Activated CD4-positive, alpha-beta T cell treated with anti-CD3 and anti-CD28 coated beads for 36 hours (primary cell): ENCODE measurements at places on chromosomes 7 and 10.

DNA sequence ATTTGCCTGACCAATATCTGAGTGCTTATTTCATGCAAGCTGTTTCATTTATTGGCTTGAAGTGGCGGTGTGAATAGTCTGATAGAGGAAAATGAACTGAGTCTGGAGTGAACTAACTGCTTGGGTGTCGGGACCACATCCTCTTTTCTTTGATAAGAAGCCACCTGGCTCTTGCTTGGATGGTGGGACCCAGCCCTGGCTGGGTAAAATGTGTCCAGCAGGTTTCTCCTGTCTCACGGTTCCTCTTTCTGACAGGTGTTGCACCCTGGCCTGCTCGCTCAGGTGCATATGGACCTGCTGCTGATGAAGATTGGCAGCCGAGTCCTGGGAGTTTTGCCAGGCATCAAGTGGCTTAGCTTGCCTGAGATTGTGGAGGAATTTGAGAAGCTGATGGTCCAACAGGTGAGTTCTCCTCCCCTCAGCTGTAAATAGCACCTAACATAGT lies 1.6 kb downstream of the ADCK2 start:
- H3K36me3 ChIP-seq = peaks cover 32% of the 10 kb centered on the region
- no peaks in the 10 kb centered on the region for H3K27me3 ChIP-seq
- peak overlapping the region; percentile 14 for H3K27ac ChIP-seq
- peak overlapping the region; percentile 85 for H3K4me3 ChIP-seq
- peaks cover 35% of the 10 kb centered on the region for H3K4me1 ChIP-seq

- no peaks in the 10 kb centered on the region for H3K36me3 ChIP-seq
- no peaks in the 10 kb centered on the region for H3K4me1 ChIP-seq
- H3K27ac ChIP-seq = no peak overlapping the region
- H3K4me3 ChIP-seq = no peak overlapping the region
Observed at GRCh38 chr7:88490874-88491273, 184.2 kb upstream of the STEAP4 start.

- H3K27me3 ChIP-seq = no peaks in the 10 kb centered on the region
- H3K27ac ChIP-seq = no peak overlapping the region
- no peak overlapping the region for H3K4me3 ChIP-seq
Observed at GRCh38 chr7:2507917-2508306, 11.7 kb upstream of the LFNG start.

GRCh38 chr10:103766751-103767505 lies 88.4 kb downstream of the SH3PXD2A start:
- H3K27me3 ChIP-seq = no peaks in the 10 kb centered on the region
- H3K36me3 ChIP-seq = no peaks in the 10 kb centered on the region
- H3K4me3 ChIP-seq = no peak overlapping the region
- DNase-seq = no peak
- H3K4me1 ChIP-seq = peaks cover 66% of the 10 kb centered on the region
- no peak overlapping the region for H3K27ac ChIP-seq
